ENCODE measurements at places on chromosomes 2 and 18. TPM values are rescaled to one million over a fixed set of nuclear protein-coding genes. Genes with fewer than 3 reads are reported as not detected.

DNA sequence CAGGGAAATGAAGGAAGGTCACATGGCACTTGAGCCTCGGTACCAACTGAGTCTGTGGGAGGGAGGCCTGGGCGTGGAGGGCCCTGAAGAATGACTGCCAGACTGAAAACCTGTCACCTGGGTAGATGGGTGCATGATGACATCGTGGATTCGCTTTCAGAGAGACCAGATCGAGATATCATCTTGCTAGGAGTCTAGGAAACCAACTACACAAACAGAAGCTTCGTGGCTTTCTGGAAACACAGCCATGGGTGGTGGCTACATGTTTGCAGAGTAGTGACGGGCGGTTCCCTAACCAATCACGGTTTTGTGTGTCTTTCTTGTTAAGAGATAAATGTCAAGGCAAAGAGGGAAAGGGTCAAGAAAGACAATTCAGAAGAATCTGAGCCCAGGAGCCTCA, 155.0 kb downstream of the EIPR1 start:
- DNase-seq = no peak

- DNase-seq = peak; percentile 88
Observed at GRCh38 chr18:10032331-10033015, 118.7 kb downstream of the VAPA start.

DNA sequence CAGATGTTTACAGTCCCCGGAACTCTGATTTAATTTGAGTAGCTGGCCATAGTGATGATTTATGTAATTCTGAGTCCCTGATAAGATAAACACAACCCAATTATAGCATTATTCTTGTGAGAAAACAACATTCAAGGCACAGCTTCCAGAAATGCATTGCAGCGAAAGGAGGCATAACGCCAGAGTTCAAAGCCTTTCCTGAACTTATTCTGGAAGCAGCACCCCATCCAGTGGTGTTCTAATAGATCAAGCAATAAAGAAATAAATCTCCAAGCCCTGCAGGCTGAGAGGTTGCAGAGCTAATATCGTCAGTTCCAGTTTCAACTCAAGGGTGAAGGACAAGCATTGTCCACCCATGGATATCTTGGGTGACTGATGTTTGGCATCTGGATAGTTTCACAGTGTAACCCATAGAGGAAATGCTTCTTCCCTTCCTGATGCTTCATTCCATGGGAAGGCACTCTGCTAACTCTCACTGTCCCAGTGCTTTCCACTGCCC, 18.8 kb downstream of the CDH2 start:
- no peak for DNase-seq

DNA sequence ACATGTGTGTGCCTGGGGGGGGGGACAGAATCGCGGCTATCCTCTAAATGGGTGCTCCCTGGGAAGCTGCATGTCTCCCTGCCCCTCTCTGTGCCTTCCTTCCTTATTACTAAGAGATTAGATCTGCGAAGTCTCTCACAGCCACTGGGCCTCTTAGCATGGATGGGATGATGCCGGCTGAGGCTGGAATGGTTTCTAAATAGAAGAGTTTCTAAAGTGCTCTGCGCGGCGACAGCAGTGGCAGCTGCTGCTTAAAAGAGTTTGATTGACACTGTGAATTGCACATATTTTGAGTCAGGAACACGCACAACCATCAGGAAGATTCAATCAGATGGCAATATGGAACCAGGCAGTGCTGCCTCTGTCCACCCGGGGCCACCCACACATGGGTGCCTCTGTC, 163.8 kb downstream of the CLIP4 start:
- no peak for DNase-seq

DNA sequence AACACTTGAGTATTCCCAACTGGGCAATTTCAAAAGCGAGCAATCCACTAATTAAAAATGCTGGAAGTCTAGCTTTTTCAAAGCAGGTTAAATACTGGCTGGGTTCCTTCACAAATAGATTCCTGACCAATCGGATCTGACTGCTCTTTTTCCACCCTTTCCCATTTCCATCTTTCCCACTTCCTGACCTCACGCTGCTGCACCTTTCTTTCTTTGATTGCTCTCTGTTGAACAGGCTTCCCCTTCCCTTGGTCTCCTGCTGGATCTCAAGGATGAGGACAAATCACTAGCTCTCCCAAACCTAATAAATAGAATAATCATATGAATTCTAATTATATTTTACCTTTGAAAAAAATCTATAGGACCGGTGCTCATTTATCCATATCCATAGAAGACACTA, 121.2 kb downstream of the TCF4 start:
- no peak for DNase-seq

GRCh38 chr2:46269544-46270273, 27.5 kb upstream of the EPAS1 start:
- DNase-seq = no peak

- DNase-seq = no peak
Observed at GRCh38 chr2:239616729-239617128, 215.9 kb upstream of the HDAC4 start.

DNA sequence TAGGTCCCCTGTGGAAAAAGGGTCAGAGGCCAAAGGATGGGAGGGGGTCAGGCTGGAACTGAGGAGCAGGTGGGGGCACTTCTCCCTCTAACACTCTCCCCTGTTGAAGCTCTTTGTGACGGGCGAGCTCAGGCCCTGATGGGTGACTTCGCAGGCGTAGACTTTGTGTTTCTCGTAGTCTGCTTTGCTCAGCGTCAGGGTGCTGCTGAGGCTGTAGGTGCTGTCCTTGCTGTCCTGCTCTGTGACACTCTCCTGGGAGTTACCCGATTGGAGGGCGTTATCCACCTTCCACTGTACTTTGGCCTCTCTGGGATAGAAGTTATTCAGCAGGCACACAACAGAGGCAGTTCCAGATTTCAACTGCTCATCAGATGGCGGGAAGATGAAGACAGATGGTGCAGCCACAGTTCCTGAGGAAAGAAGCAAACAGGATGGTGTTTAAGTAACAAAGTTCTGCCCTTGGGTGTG, 165.8 kb downstream of the RPIA start:
- DNase-seq = no peak

DNA sequence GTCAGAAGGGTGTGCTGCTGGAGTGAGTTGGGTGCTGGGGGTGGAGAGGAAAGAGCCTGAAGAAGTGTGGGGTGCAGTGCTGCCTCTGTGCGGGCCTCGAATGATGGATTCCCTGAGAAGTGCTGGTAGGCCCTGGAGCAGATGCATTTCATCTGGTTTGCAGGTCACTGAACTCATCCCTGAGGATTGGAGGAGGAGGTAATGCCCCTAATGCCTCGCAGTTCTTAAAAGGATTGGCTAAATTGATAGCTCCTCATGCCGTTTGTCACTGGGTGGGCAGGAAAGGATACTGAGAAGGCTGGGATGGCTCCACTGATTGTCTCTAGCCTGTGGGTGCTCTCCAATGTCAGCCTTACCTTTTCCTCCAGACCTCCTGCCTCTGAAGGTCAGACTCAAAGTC, 74.1 kb downstream of the CTIF start:
- no peak for DNase-seq

- no peak for DNase-seq
Observed at GRCh38 chr2:122570641-122571040, 815.2 kb downstream of the TSN start.

DNA sequence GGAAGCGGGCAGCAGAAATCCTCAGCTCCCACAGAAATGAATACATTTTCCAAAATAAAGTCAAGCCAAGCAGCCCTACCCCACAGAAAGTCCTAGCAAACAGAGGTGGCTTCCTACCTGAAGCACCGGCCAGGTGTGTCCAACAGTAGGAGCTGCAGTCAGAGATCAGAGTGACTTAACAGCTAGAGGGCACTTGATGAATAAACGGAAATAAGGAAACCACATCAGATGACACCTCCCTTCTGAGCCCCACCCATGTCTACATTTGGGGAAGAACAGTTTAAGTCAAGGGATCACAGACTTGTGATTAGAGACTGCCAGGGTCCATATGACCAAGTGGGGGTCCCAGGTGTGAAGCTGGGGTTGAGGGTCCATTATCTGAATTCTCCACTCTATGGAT, at the start of gene CXCR1:
Gene CXCR1, minus strand, starts transcription at position 172 of the 400 bp plus-strand sequence. CDS start 1,751 bp downstream, outside the sequence.
- DNase-seq = no peak

- DNase-seq = no peak
Observed at GRCh38 chr18:42437001-42437400, 482.0 kb downstream of the PIK3C3 start.

- DNase-seq = no peak
Observed at GRCh38 chr2:42085706-42086487, 38.1 kb downstream of the PKDCC start.

DNA sequence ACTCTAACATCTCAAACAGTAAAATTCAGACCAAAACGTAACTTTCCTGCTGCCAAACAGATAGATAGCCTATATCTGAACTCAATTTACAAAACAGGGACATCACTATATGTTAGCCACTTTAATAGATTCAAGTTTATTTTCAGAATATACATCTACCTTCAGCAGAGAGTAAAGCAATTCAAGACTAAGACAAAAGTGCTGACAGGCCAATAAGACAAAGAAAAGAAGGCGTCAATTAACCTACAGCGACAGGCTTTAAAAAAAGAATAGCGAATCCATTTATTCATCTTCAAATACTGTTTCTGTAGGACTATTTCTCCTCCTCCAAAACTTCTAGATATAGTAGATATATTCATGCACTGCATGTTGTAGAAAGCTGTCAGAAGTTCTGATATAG, 333.0 kb downstream of the GRB14 start:
- no peak for DNase-seq

DNA sequence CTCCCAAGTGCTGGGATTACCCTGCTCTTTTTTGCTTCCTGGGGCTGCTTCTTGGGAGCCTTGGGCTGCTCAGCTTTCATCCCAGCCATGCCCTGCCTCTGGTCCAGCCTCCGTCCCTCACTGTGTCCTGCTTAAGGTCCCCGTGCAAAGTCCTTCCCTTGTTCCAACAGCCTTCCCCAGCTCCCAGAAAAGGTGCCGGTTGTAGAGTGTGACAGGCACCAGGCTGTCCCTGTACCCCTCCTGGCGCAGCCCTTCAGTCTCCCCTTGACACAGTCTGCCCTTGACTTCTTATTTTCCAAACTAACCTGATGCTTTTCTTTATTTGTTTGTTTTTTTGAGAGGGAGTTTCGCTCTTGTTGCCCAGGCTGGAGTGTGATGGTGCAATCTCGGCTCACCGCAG, 20.1 kb upstream of the ALPI start:
- DNase-seq = peak; percentile 43

- DNase-seq = no peak
Observed at GRCh38 chr2:41580806-41581205, 467.0 kb upstream of the PKDCC start.

DNA sequence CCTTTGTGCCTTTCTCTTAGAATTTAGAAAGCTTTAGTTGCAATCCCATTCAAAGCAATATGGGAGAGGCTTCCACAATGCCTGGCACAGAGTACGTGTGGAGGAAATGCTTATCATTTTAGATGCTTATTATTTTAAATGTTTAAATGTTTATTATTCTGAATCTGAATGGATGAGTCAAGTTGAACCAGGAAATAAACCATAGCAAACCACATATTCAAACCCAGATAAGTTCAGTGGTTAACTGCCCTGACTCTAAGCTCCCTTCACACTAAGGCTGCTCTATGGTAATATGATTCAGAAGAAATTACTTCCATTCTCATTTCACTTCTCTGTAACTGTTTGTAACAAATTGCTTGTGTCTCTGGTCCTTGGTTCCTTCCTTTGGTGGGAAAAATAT, 5.2 kb upstream of the PPP4R1 start:
- no peak for DNase-seq

The POTEI gene
- not detected for total RNA-seq

The NIFK gene
- total RNA-seq = 43.6 TPM

The SNORC gene
- 0.64 TPM for total RNA-seq

The DRC1 gene
- total RNA-seq = not detected

The KCMF1 gene
- total RNA-seq = 79.7 TPM

The SH3BP4 gene
- 20.5 TPM for total RNA-seq

The GALR1 gene
- 0.03 TPM for total RNA-seq

The HRH4 gene
- 0.39 TPM for total RNA-seq

The CWC22 gene
- total RNA-seq = 16.6 TPM

The NT5C1B gene
- not detected for total RNA-seq
